ENCODE measurements at places on chromosomes 1 and 21.

- DNase-seq: no peak
Measured at GRCh38 chr1:203426870-203427269, 48.7 kb upstream of the PRELP start.

DNA sequence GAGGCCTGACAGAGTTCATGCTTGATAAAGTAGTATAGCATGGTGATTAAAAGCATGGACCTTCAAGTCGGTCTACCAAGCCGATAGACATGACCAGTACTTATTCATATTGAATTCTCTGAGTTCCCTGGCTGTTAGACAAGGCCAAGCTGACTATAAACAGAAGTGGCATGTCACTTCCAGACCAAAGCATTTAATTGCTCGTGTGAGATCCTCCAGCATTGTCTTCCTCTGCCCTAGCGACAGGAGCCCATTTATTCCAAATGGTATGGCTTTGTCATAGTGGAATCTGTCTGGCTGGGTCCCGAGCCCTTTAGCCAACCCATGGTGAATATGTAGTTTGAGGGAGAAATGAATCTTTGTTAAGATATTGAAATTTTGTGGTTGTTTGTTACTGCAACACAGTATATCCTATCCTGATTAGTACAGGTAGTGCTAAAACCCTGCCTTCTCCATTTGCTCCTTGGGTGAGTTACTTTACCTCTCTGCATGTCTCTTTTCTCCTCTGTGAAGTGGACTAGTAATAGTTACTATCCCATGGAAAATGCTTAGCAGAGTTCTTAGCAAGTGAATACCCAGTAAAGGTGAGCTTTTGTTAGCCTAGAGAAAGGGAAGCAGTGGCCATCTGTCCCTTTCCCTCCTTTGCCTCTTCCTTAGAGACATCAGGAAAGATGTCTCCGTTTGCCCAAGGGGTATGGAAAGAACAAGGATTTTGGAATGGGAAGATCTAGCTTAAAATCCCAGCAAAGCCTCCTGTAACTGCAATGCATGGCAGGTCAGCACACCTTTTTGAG is 77.6 kb upstream of the CD1D start:
- no peak for DNase-seq

DNA sequence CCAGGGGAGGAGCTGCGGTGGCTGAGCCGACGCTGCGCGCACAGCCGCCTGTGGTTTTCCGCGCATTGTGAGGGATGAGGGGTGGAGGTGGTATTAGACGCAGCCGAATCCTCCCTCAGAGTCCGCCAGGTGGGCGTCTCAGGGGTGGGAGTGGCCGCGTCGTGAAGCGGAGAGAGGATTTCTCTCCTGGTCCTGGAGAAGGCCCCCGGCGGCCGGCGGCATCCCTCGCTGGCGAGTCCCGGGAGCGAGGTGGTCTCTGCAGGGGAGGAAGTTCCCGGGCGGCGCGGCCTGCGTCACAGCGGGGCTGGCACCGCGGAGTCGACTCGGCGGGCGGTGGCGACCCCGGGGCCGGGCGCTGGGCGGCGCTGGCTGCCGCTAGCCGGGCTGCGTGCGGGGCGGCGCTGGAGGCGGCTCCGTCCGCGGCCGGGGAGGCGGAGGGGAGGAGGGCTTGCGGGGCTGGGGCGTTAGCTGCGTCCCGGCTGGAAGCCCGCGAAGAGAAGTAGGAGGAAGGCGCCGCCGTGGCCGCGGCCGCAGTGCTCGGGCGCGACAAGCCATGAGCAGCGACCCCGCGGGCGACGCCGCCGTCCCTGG is at the start of gene LRRC8C:
Gene LRRC8C, plus strand, starts transcription at position 464 of the 591 bp plus-strand sequence. CDS start 53,354 bp downstream, outside the sequence.
- no peak for DNase-seq

- DNase-seq: no peak
Measured at GRCh38 chr1:96259399-96259798, 462.2 kb upstream of the PTBP2 start.

GRCh38 chr21:15932726-15933125 is 202.9 kb downstream of the USP25 start:
- no peak for DNase-seq

GRCh38 chr1:90340606-90341005 is 345.7 kb downstream of the ZNF326 start:
- DNase-seq: no peak

- DNase-seq: no peak
Measured at GRCh38 chr1:53431805-53432565, 27.2 kb upstream of the DMRTB1 start.

- no peak for DNase-seq
Measured at GRCh38 chr1:70963374-70963773, 84.2 kb downstream of the PTGER3 start.

DNA sequence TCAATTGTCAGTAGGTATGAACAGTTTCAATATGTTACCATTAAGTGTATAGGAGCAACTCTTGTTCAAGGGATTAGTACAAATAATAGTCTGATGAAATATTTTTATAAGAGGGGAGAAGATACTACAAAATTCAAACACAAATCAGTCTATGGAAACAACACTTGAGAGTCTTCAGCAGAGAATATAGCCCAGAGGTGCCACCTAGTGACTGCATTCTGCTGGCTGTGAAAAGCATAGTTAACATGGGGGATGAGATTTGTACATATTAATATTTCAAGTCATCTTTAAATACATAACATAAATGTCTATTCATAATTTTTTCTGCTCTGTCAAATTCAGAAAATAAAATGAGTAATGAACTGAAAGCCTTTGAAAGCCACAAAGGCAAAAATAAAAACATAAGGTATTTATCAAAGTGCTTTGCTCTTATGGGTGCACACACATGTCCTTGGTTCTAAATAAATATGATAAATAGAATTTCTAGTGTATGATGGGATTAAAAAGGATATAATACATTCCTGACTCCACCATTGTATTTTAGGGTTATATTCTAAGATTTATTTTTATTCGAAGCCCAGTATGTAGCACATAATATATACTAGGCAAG is 440.9 kb upstream of the ZRANB2 start:
- peak; percentile 8 for DNase-seq

DNA sequence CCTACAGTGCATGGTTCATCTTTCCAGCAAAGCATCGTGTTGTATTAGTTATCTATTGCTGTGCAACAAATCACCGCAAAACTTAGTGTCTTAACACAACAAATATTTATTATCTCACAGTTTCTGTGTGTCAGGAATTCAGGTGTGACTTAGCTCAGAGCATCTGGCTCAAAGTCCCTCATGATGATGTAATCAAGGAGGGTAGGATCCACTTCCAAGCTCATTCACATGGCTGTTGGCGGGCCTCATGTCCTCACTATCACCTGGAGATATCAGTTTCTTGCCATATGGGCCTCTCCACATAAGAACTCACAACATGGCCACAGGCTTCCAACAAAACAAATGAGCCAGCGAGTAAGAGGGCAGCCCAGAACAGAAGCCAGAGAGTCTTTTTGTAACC is 135.6 kb upstream of the GJB5 start:
- no peak for DNase-seq

- DNase-seq: no peak
Measured at GRCh38 chr1:243420946-243421685, 165.3 kb downstream of the SDCCAG8 start.

DNA sequence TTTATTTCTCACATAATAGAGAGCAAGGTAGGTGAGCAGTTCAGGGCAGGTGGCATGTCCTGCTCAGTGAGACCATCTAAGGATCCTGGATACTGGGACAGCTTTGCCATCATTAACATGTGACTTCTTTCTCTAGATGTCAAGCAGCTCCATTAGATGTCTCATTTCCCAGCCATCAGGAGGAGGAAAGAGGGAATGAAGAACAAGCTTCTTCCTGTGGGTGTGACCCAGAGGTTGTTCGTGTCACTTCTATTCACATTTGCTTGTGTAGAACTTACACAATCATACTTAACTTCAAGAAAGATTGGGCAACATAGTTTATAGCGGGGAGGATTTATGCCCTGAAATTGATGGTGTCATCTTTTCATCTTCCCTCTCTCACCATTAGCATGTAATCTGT is 169.2 kb upstream of the B3GALT2 start:
- DNase-seq: no peak

GRCh38 chr1:85406887-85407533 is 57.9 kb downstream of the DDAH1 start:
- DNase-seq: peak; percentile 77

DNA sequence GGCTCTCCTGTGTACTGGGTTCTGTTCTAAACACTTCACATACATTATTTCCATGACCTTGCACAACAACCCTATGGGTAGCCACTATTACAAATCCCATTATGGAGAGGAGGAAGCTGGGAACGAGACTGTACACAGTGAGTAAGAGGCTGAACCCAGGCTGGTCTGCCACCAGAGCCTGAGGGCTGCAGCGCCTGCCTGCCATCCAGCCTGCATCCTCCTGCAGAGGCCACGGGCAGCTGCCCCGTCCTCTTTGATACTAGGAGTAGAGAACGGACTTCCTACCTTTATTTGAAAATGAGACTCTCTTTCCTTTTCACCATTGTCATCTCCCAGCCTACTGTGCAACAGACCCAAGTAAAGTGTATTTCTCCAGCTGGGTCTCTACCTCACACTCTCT is 370.0 kb downstream of the HHAT start:
- no peak for DNase-seq

- no peak for DNase-seq
Measured at GRCh38 chr1:12188115-12188514, 21.3 kb downstream of the TNFRSF1B start.

DNA sequence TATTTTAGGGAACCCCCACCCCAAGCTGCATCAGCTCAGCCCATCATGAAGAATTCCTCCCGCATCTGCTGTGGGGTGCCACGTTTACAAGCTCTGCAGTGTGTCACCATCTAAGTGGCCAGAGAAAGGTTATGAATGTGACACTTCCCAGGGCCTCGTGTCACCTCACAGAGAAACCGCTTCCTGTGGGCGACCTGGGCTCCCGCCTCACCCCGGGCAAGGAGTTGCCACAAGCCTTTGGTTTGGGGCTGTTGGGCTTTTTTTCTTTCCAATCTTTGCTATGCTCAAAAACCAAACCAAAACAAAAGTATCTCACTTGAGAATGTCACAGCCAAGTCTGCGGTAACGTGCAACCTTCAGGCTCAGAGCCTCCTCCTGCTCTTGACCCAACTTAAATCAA is 82.1 kb upstream of the ARHGEF16 start:
- DNase-seq: no peak

- no peak for DNase-seq
Measured at GRCh38 chr1:154182344-154183045, 9.4 kb downstream of the TPM3 start.

DNA sequence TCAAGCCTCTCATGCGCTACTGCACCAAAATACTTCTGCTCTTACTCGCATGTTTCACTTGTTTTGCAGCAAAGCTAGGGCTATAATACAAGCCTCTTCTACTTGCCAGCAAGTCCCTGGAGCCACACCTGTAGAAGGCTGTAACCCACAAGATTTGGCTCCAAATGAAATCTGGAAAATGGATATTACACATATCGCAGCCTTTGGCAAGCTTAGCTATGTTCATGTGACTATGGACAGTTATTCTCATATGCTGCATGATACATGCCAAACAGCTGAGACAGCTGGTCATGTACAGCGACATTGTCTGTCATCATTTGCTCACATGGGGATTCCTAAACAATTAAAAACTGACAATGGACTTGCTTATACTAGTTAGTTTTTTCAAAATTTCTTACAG is 270.3 kb downstream of the COL11A1 start:
- DNase-seq: no peak

GRCh38 chr1:12447849-12448312 is 170.1 kb downstream of the DHRS3 start:
- DNase-seq: peak; percentile 67

DNA sequence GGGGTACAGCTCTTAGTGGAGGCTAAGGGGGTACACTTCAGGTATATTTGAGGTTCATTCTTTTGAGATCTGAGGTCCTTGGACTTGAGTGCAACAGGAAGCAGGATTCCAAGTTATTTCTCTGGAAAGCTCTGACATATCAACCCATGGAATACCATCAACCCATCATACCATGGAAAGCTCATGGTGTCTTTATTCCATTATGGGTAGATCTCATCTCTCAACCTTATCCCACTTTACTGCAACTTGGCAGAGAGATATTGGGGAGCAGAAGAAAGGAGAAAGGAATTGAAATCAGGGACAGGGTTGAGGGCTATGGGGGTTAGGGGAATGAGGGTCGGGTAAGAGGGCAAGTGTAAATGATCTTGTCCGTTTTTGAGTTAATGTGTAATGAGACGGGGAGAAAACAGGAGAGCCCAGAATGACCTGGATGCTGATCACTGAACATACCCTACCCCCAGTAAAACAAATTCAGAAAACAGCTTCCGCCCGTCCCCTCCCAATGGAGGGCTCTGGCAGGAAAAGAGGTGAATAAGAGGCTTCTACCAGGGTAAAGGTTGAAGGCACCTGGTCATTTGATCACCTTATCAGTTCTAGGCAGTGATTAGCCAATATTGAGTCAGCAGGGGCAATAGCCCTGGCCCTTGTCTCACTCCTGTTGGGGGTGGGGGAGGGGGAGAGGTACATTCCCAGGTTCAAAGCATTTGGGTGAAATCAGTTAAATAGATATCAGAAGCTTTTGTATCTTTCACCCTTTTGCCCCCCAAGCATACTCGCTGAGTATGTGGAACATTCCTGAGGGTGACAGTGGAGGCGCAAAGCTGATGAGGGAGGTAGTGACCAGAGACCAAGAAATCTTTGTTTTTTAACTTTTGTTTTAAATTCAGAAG is 622 bp upstream of the APOA2 start:
- no peak for DNase-seq

DNA sequence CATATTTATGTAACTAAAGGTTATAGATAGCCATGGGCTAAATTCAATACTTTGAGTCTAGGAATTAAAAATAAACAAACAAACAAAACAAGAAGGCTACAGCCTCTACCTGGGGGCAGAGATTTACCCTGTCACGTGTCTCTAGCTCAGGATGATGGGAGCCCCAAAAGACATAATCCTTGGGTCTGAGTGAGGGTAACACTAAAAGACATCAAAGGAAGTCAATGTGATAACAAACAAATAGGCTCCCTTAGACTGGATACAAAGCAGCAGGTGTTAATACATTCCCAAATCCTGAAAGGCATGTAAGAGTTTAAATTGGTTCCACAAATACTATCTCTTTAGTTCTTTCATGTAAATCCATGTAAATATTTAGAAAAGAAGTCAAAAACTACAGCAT is 10.7 kb downstream of the MYSM1 start:
- DNase-seq: no peak

DNA sequence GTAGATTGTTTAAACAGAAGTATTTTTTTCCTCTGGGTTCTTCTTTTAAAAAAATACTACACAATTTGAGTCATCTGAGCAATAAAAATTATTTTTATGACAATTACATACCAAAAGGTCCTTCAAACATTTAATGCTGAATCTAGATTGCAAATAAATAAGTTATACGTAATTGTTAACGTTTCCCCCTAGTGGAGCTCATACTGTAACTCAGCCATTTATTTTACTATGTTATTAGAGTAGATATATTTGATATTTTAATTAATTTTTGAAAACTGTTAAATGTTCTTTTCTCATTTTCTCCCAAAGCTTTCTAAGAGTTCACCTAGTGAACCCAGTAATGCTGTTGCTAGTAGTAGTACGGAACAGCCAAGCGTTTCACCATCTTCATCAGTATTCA is 33.5 kb downstream of the ZMYM1 start:
- no peak for DNase-seq

- no peak for DNase-seq
Measured at GRCh38 chr1:33402206-33402605, 28.7 kb downstream of the PHC2 start.

All from AG09309 (cell line).